ENCODE measurements at places on chromosomes 7 and 10.

- DNase-seq, result no peak
Observed at GRCh38 chr7:36961097-36961496, 236.8 kb upstream of the AOAH start.

- DNase-seq, result no peak
Observed at GRCh38 chr7:96045919-96046318, 273.6 kb downstream of the DYNC1I1 start.

GRCh38 chr7:34165927-34166550 is 260.7 kb downstream of the BMPER start:
- DNase-seq, result no peak

GRCh38 chr7:90994121-90994520 is 270.1 kb upstream of the FZD1 start:
- DNase-seq, result no peak

DNA sequence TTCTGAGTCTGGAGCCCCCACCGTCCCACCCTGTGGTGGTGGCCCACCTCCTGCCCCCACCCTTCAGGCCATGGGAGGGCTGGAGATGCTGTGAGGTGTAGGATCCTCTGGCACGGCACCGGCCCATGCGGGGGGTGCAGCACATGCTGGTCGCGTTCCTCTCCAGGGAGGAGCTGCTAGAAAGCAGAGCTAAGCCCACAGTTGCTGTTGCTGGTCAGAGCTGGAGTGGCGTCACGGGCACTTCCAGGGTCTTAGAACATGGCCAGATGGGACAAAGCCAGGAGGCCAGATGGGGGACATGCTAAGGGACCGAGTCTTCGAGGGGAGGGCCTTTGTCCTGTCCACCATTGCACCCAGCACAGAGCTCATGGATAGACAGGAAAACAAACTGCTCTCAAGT is 21.6 kb downstream of the AGAP3 start:
- no peak for DNase-seq

- no peak for DNase-seq
Observed at GRCh38 chr7:36710186-36710791, 14.0 kb downstream of the AOAH start.

DNA sequence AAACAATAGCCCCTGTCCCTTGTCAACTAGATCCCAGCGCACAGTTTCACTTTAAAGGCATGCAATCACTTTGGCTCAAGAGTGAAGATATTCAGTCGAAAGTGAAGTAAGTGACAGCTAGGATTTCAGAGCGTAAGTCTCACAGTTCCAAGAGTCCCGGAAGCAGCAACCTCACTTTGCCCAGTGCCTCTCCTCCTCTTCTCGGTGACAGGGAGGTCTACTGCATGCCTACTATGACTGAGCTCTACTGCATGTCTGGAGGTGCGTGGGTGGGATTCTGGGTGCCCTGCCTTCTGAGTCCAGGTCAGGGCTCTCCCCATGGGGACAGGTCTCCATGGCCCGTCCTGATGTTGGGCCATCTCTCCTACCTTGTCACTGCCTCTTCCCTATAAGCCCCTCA is 17.0 kb downstream of the PRKCQ start:
- no peak for DNase-seq

GRCh38 chr10:64430690-64431323 is 909.6 kb downstream of the REEP3 start:
- no peak for DNase-seq

DNA sequence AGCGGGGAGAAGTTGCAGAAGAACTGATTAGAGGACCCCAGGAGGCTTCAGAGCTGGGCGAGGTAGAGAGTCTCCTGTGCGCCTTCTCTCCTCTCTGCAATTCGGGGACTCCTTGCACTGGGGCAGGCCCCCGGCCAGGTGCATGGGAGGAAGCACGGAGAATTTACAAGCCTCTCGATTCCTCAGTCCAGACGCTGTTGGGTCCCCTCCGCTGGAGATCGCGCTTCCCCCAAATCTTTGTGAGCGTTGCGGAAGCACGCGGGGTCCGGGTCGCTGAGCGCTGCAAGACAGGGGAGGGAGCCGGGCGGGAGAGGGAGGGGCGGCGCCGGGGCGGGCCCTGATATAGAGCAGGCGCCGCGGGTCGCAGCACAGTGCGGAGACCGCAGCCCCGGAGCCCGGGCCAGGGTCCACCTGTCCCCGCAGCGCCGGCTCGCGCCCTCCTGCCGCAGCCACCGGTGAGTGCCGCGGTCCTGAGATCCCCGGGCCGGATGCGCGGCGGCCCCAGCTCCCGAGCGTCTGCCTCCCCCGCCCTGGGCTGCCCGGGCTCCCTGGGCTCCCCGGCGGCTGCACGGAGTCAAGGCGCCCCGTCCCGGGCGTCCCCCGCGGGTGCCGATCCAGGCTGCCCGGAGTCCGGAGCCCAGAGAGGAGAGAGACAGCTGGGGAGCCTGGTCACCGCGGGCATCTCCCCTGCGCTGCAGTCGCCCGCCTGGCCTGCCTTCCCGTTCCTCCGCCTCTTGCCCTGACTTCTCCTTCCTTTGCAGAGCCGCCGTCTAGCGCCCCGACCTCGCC is at the start of gene PLAU:
Gene PLAU, plus strand, starts transcription at position 369 of the 789 bp plus-strand sequence. CDS start 424 bp downstream, outside the sequence.
- DNase-seq, result peak; percentile 66

DNA sequence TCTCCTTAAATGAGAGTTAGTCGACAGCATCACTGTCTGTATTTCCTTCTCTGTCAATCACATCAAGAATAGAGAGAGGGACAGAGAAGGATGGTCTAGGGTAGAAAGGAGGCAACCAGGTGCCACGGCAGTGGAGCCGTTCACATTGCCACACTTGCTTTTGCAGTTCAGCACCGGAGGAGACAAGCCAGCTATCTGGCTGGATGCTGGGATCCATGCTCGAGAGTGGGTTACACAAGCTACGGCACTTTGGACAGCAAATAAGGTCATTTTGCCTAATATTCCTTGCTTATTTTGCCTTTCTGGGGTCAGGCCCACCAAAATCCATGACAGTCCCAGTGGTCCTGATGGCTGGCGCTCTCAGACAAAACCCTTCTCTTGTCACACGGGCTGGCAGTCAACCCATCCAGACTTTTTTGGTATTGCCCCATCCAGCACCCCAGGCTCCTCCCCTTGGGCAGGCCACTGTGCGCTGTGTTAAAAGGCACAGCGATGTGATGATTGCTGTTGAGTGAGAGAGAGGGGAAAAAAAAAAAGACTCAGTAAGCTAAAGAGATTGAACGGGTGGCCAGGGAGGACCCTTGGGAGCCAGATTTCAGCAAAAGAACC is 8.4 kb downstream of the CPA2 start:
- no peak for DNase-seq

- no peak for DNase-seq
Observed at GRCh38 chr7:28750981-28751380, 207.1 kb downstream of the TRIL start.

- no peak for DNase-seq
Observed at GRCh38 chr10:98916526-98917125, 319.0 kb downstream of the HPSE2 start.

- DNase-seq, result no peak
Observed at GRCh38 chr7:42549866-42550485, 313.0 kb upstream of the GLI3 start.

GRCh38 chr10:75015442-75015841 is 96.0 kb upstream of the SAMD8 start:
- no peak for DNase-seq

- peak; percentile 46 for DNase-seq
Observed at GRCh38 chr10:5692461-5693358, 8.1 kb downstream of the TASOR2 start.

DNA sequence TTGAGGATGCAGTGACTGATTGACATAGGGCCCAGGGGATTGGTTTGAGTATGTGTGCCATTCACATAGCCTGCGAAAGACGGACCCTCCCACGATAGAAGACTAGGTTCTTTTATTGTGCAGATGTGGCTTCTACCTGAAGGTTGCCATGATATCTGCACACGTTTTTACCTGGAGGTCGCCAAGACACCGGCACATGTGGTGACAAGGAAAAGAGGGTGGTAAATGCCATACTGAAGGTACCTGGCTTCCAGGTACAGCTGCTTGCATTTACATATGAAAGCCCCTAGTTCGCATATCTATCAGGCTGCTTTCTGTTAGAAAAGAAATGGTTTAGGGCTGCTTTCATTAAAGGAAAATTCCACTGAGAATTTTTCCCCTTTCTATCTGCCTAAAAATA is 43.6 kb downstream of the ZNF22 start:
- DNase-seq, result no peak
